EL (cell line): ENCODE measurements at places on chromosomes 2 and 18.

GRCh38 chr18:59380706-59381105 lies 21.6 kb upstream of the LMAN1 start:
- no peak for DNase-seq

GRCh38 chr2:85235281-85235680 lies 92.5 kb downstream of the TGOLN2 start:
- no peak for DNase-seq

GRCh38 chr2:132911726-132912724 lies 242.0 kb upstream of the LYPD1 start:
- DNase-seq: no peak

DNA sequence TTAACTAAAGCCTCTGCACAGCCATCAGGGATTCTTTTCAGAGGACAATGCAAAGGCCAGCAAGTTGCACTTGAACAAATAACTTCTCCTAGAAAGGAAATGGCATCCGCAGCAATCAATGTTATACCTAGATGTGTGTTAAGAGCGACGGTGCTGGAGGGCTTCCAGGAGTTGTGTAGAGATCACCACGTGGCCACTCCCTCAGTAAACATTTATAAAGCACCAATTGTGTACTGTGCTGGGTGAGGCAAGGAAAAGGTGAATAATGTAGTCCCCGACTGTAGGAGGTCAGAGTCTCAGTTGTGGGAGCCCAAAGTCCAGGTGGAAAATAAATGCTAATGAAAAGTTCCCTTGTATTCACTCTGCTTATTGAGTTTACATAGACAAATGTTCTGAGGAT lies 135.0 kb downstream of the ALK start:
- DNase-seq: no peak

- peak; percentile 57 for DNase-seq
Measured at GRCh38 chr2:75596784-75597183, 36.0 kb upstream of the EVA1A start.

GRCh38 chr18:41025666-41026065 lies 929.4 kb upstream of the PIK3C3 start:
- no peak for DNase-seq

- peak; percentile 27 for DNase-seq
Measured at GRCh38 chr2:180829261-180829660, 151.1 kb upstream of the UBE2E3 start.

DNA sequence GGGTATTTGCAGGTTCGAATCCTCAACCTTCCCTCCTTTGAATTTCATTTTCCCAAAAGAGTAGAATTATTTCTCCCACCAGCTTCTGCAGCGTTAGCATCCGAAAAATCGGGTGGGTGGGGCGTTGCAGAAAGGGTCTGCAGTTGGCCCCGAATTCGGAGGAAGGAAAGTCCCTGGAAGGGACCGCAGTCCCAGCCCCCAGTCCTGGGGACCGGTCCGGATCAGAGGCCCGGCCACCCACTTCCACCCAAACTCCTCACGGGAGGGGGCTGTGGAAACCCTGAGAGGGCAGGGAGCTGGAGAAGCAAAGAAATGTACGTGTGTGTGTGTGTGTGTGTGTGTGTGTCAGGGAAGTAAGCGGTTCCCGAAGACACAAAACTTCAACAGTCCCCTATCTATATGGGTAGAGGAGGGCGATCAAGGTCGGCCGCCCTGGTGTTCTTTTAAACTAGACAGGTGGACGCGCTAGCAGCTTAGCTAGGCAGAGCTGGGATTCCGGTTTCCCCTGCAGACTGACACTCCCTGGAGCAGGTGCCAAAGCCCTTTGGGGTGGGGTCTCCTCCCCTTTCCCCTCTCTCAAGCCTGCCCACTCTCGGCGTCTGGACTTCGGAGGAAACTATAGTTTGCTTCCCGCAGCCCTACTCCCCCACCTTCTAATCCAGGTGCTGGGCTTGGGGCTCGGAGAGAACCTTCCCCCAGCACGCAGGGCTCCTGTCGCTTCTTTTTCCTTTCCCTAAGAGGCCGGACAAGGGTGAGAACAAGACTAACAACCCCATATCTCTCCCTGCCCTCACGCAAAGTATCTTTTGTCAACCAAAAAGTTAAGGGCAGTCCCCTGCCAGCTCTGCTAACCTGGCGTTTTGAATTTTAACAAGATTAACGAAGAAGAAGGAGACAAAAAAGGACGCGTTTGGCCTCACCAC lies 4.8 kb upstream of the ONECUT2 start:
- no peak for DNase-seq

DNA sequence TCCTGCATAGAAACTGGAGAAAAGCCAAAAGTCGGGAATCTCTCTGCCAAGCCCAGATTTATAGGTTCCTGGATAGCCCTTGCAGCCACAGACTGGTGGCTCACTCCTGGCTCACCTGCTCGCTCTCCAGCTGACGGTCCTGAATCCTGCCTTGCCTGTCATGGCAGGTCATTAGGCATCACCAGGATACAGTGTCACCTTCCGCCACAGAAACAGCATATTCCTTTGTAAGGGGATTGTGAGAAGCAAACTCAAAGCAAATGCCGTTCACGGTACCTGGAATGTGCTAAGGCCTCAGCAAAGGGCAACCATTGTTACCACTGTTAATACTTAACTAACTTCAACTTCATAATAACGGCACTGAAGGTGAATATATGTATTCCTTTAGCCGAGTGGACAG lies 57.1 kb upstream of the GPR45 start:
- DNase-seq: no peak

DNA sequence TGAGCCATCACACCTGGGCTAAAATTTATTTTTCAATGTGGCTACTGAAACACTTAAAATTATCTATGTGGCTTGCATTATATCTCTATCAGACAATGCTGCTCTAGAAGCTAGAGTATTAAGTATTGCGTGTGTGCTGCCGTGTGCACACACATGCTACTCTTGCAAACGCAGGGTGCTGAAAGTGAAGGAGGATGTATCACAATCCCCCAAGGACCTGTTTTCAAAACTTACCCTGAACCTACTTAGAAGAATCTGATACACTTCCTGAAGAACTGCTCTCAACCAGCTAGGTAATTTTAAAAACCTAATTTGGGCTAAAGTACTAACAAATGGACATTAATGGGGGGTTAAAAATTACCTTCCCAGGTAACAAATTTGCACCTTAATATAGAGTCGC lies 66.5 kb downstream of the EPHA4 start:
- no peak for DNase-seq

DNA sequence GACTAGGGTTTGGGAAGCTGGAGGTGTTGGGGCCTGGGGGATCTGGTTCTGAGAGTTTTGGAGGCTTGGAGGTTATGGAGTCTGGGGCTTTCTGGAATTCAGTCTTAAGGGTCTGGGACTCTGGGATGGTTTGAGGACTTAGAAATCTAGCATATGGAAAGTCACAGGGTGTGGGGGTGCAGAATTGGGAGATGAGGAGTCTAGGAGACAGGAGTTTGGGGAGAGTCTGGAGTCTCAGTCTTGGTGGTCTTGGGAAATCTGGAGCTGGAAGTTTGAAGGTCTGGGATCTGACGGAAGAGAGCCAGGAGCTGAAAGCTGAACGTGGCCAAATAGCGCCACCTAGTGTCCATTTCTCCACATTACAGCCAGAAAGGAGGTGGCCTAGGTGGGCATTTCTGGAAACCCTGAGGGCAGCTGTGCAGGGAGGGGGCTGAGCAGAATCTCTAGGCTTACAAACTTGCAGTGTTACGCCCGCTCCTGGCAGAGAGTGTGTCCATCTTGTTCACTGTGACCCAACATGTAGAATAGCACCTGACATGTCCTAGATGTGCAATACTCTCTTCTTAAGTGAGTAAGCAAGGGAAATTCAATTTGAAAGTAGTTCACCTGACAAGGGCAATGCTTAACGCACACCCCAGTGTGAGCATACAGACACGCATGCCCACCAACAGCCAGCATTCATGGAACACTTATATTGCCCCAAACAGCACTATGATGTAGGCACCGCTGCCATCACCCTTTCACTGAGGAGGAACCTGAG lies 204.8 kb downstream of the TFCP2L1 start:
- DNase-seq: peak; percentile 60

DNA sequence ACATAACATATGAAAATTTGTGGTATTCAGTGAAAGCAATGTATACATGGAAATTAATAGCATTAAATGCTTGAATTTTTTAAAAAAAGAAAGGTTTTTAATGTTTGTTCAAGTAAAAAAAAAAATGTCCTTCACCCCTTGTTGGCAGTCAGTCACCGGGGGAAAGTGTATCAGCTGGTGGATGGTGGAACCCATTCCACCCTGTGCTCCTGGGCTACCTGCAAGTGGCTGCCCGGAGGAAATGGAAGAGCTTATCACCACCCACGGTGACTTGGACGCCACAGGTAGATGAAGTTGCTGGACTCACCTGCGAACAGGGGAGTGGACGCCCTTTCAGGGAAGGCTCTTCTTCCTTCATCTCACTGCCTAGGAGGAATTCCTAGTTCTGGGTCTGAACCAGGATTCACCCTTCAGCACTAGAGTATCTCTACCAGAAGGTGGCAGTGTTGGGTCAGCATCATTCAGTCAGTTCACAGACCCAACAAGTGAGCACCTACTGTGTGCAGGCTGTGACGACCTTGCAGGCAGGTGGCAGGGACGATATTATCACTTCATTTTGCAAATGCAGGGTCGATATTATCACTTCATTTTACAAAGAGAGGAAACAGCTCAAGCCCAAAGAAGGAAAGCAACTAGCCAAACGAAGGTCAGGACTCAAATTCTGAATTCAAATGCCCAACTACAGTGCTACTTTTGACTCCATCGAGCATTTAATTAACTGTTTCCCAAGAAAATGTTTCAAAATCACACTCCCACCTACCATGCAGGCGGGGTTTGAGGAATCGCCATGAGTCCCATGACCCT lies 35.8 kb downstream of the CIB4 start:
- peak; percentile 54 for DNase-seq

GRCh38 chr2:195531754-195532153 lies 125.3 kb upstream of the SLC39A10 start:
- DNase-seq: no peak

- no peak for DNase-seq
Measured at GRCh38 chr2:98088261-98088660, 1.3 kb downstream of the VWA3B start.

- DNase-seq: peak; percentile 82
Measured at GRCh38 chr2:12050396-12050795, 304.0 kb downstream of the LPIN1 start.
